Uterus (tissue), 4 donors: ENCODE measurements at places on chromosomes 5 and 9. TPM values are rescaled to one million over a fixed set of nuclear protein-coding genes. Genes with fewer than 3 reads are reported as not detected.

ADAMTSL1 gene
- total RNA-seq, result 30.0 TPM

DNA sequence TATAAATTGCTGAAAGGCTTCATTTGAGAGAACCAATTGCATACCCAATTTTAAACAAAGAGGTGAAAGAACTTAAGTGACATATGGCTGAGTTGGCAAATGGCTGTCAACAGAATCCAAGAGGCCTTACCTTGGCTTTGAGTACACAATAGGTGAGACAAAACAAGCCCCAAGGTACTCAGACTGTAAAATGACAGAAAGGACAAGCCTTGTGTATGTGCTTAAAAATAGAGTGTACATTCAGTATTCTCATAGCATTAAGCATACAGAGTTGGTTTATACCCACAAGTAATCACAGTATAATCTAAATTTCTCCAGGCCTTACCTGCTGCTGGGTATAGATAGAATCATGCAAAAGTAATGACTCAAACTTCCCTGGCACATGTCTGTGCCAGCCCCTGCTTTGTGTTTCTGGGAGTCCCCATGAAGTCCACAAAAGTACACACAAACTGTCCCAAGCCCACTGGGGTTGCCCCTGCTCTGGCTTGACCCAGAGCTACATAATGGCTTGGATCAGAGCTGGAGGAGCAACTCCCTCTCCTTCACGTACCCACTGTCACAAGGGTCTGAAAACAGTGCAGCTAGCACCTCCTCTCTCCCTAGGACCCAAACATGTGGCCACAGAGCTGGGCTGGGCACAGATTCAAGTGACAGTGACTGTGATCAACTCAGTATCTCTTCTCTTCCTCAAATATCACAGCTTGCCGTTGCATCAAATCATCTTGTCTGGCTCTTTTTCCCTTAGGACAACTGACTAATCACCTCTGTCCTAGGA is 250.8 kb downstream of the ENC1 start:
- DNase-seq, result no peak

DNA sequence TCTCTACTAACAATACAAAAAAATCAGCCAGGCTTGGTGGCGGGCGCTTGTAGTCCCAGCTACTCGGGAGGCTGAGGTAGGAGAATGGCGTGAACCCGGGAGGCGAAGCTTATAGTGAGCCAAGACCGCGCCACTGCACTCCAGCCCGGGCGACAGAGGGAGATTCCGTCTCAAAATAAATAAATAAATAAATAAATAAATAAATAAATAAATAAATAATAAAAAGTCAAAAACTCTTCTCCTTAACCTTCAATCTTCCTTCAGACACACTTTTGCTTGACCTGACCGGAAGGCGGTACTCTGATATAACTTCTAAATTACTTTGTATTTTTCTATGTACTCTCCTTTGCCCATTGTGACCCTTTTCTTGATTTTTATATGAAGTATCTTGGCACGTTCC is 302.1 kb downstream of the SLF1 start:
- no peak for DNase-seq

GRCh38 chr9:71509054-71509453 is 259.3 kb downstream of the CEMIP2 start:
- no peak for DNase-seq

GRCh38 chr5:63398346-63398745 is 563.9 kb downstream of the HTR1A start:
- DNase-seq, result no peak

DNA sequence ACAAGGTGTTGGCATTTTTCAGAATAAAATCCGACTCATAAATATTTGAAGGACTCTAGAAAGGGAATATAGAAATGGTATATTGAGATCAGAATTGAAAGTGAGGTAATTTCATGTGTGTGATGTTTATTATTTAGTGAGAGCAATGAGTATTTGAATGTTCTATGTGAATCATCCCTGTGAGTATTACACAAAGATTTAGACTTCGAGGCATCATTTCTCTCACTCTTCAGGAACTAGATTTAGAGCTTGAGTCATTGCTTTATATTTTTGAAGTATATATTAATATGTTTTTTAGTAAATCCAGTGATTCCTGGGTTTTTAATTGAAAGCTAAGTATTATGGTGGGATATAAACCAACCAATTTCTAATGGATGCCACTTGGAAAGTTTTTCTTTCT is 91.2 kb downstream of the RAB3C start:
- DNase-seq, result no peak

DNA sequence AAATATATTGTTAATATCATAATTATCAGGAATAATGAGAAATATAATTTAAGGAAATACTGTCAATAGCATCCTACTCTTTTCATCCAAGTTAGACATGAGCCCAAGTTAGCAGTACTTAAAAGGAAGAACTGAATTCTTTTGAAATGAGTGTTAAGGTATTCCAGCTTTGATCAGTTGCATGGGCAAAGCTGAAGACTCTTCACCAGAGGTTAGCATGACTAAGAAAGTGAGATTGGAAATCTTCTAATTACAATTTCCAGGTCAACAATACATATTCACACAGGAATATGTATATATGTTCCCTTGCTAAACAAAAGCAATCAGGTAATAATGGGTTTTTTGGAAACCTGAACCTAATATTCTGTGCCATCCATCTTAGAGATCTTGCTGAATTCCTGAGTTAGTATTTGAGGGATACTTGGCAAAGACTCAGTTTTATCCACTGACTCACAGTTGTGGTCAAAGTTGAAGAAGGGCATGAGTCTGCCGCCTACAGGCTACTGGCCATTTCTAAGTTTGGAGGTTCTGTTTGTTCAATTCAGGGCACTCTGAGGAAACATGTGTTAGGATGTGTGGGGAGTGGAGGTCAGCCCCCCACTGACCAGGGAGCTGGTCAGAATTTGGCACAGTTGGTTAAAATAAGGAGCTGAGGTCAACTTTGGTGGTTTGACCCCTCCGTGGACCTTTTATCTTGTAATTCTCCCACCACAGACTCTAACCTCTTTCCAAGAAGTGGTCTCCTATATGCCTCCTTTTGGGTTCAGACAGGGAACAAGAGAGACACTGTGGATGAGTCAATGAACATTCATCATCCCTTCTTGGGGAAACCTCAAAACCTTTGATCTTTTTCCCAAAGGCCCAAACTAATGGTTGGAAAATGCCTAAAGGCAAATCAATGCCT is 118.3 kb downstream of the PIK3R1 start:
- no peak for DNase-seq

GRCh38 chr5:89934069-89934468 is 475.5 kb downstream of the CETN3 start:
- DNase-seq, result no peak

DNA sequence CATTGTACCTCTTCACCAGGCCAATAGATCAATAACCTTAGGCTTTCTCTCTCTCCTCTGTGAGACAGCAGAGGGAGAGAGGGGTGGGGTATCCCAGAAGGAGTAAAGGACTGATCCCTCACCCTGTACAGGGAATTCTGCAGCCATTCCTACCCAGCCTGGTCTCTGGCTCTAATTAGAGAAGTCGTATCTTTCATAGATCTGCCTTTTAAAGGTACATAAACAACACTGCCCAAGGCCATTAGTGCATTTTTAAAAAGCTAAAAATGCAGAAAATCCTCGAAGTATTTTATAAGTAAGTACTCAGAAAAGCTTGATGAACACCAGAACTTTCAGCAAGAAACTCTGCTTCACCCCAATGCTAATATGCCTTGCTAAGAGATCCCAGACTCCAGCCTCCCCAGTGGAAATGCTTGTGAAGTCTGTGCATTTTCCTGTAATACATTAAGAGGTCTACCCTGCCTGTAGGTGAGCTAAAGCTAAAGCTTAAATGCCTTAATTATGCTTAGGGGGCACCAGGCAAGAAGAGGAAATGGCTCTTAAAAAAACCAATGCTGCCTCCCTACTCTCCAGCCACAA is 200.0 kb upstream of the ANKRD55 start:
- no peak for DNase-seq
